ENCODE measurements at places on chromosomes 1 and 21.

DNA sequence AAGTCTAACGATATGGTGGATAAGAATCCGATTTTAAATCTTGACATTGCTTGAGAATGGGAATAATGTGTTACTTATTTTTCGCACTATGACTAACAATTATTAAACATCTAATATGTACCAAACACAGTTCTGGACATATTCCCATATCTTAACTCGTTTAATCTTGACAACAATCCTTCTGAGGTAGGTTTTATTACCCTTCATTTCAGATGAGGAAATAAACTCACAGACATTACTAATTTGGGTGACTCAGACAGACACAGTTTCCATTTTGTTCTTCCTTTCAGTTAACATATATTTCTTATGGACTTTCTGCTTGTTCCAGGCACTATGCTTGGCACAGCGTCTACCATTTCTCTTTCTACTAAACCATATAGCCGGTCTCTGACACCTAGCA, 244.8 kb downstream of the SMYD3 start:
- DNase-seq: no peak

DNA sequence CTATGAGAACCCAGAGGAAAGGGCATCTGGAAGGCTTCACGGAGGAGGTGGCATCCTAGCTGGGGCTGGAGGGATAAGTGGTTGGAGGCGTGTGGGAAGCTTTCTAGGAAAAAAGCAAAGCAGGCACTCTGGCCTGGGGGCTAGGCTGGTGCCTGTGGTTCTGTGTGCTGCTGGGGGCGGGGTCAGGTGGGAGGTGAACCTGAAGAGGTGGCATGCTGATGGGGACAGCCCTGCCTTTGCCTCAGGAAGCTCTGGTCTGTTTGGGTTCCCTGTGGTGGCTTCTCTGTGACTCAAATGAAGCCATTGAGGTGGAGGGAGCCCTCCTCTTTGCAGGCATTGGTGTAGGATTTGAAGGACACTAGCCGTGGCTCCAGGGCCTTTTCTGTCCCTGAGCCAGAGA, 221.6 kb upstream of the POU3F1 start:
- no peak for DNase-seq

GRCh38 chr1:54952950-54953718, 27.3 kb upstream of the TMEM61 start:
- no peak for DNase-seq

DNA sequence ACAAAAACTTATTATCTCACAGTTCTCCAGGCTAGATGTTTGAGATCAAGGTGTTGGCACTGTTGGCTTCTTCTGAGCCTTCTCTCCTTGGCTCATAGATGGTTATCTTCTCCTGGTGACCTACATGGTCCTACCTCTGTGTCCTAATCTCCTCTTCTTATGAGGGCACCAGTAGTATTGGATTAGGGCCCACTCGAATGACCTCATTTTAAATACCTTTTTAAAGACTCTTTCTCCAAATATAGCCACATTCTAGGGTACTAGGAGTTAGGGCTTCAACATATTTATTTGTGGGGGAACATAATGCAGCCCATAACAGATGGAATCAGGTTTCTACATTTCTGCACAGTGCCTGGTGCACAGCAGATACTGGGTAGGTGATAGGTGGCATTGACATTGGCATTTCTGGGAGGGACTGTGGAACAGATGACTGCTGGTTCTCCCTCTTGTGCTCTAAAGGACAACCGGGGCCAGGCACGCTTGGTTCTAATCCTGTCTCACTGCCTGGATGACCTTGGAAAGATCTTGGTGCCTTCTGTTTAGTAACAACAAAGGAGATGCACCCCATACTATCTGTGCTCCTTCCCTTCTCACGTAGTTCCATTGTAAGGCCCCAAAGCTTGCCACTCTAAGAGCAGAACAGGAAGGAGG, 140.3 kb downstream of the PLPP3 start:
- no peak for DNase-seq

DNA sequence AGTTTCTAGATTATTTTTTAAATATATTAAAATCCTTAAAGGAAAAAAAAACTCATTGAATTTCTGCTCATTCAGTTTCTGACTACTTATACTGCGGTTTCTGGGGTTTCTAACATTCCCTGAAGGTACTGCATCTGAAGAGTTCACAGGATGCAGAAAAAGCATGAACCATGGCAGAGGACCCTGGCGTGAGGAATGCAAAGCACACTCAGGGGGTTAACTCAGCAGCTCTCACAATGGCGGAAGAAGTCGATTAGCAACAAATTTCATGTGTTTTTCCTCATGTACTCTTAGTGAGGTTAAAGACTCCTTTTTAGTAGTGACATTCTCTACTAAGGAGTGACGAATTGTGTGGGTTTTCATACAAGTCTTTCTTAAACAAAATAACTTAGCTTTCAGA, 975.6 kb downstream of the NCAM2 start:
- DNase-seq: no peak

GRCh38 chr1:25619101-25619890, 2.7 kb downstream of the MAN1C1 start:
- peak; percentile 61 for DNase-seq

DNA sequence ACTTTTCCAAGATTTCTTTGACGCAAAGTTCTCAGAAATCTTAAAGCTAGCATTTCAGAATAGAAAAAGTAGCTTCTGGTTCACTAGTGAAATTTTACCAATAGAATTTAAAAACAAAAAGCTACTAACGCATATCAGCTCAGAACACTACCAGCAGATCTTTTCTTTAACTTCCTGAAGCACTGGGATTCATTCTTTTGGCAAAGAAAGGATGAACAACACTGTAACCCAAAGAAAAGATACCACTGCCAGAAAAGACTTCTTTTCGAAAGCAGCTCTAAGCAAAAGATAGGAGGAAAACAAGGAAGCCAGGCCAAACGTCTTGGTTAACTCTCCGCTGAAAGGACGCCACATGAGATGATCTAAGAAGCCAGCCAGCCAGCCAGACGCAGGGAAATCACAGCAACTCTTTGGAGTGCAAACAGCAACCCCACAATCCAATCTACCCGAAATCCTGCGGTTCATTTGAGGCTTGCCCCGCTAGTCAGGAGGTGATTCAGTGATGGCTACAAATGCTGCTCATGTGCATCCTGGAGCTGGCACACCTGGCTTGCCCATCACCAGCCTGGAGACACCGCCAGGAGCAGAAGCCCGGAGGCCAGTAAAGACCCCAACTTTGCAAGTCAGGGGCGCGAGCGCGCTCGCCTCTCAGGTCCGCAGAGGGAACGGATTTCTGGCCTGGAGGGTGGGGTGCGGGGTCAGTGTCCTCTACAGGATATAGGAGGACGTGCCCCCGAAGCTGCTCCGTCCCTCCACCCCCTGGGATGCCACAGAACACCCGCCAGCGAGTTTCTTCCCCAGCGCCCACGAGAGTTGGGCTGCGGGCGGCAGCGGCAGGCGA, 812 bp downstream of the NBPF1 start:
- no peak for DNase-seq

DNA sequence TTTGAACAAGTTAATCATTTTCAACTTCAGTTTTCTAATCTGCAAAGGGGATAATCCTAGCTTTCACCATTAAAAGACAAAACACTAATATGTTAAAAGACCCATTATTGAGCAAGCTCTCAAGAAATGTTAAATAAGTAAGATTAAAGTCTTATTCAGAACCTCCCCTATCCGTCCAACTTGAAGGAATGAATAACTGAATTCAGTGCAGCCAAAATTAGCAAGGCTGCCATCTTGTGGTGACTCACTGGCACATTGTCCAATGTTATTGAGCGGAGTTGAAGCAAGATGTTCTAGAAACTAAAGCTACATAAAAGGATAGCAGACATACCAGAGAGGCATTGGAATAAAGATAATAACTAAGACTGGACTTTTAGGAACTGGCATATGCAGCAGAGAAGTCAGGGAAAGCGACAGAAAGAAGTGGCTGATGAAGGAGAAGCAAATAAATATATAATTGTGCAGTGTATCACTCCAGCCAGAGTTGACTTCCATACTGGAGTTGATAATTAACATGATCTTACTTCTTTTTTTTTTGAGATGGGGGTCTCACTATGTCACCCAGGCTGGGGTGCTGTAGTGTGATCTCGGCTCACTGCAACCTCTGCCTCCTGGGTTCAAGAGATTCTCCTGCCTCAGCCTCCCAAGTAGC, 8.2 kb upstream of the CAP1 start:
- DNase-seq: no peak

DNA sequence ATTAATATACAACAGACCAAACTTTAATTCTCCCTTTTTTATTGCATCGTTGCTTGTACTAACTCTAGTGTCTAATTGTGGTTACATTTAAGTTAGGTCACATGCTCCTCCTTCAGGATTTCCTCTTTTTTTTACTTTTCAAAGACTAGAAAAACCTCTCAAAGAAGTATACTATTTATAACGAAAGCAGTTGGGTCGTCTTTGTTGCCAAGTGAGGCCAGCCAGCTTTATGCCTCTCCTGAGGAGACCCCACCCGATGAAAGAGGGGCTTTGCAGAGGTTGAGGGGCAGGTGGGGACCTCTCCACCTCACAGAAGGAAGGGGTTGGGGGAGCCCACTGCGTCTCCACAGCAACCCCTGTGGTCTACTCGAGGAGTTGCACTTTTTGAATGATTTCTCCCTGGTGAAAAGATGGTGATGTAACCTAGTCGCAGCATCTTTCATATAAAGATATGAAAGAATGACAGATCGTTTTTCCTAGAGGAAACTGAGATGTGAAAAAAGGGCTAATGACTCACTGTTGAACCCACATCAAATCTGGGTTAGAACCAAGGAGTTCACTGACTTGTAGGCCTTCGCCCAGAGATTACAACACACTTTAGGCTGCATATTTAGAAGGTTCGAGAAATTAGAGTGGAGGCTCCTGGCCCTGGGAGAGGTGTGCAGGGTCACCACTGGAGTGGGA, 6.4 kb downstream of the TGFB2 start:
- DNase-seq: no peak

DNA sequence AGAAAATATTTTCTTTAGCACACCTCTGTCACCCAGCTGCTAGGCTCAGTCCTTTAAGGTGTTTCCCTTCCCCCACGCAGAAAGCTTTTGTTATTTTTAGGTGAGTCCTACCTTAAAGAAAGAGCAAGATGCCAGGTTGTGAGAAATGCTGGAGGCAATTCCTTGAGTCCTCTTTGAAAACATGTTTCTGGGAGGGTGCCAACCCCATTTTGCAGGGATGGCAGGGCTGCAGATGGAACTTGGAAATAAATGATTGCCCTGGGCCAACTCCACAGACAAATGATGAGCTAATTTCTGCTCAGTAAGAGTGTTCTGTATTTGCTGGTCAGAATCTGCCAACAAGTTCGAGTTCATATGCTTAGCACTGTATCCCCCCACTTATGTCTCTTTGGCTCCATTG, 119.2 kb upstream of the RAB3GAP2 start:
- DNase-seq: no peak

DNA sequence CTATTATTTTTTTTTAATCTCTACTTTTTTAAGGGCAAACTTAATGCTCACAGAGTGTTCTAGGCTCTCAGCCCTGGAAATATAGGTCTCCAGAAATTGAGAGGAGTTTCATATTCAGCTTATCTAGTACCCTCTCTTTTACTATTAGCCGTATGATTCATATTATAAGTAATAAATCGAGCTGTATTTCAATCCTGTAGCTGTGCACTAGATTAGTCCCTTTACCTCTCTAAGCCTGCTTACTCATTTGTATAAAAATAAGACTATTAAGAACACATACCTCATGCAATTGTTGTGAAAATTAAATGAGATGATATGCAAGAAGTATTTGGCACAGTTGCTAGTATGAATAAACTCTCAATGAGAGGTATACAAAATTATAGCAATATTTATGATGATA, 128.2 kb upstream of the HOOK1 start:
- no peak for DNase-seq

GRCh38 chr1:34715139-34715538, 39.7 kb upstream of the GJB5 start:
- DNase-seq: no peak

- no peak for DNase-seq
Measured at GRCh38 chr1:6470132-6471085, 4.4 kb upstream of the TNFRSF25 start.

DNA sequence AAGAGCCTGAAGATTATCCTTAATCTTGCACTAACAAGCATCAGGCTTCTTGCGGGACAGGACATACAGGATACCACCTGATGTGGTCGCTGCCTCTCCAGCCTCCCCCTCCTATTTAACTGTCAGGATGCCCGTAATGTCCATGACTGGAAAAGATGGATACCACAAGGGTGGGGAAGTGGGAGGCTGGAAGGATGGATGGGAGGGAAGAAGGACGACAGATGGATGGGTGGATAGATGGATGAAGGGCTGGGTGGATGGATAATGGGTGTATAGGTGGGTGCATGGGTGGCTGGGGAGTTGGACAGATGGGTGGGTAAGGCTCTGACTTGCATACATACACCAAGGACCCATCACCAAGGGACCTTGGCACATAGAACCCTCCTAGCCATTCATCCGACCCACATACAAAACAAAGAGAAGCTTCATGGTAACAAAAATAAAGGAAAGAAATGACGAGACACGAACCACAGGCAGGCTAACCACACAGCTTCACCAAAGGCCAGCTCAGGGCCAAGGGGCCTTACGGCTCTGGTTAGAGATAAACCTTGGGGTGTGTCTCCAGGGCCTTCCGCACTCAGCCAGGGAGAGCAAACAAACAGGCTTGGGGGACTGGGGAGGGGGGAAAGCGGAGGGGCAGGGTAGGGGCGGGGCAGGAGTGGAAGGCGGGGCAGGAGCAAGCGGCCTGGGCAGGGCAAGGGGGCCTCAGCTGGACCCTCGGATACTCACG, 50.5 kb downstream of the HSPG2 start:
- DNase-seq: no peak

- no peak for DNase-seq
Measured at GRCh38 chr1:181061891-181062835, 26.3 kb upstream of the IER5 start.

- no peak for DNase-seq
Measured at GRCh38 chr1:196259316-196259715, 348.9 kb downstream of the KCNT2 start.

DNA sequence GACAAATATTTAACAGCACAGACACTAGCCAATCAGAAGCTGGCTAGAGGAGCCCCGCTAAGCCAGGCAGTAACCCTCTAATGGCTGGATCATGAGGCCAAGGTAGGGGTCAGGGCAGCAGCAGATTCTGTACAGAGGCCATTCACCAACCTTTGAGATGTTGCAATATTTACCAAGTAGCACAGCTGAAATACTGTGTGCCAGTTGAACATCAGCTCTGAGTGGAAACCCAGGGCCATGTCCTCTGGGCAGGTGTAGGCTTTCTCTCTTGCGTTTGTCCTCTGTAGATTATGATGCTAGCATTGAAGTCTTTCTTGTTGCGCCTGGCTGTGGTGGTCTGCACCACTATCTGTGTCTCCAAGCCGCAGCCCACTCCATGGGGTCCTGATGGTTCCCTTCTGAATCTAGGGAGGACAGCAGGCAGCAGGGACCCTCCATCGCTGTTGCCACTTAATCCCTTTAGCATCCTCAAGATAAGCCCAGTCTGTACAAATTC, 2.5 kb upstream of the COG2 start:
- peak; percentile 73 for DNase-seq

DNA sequence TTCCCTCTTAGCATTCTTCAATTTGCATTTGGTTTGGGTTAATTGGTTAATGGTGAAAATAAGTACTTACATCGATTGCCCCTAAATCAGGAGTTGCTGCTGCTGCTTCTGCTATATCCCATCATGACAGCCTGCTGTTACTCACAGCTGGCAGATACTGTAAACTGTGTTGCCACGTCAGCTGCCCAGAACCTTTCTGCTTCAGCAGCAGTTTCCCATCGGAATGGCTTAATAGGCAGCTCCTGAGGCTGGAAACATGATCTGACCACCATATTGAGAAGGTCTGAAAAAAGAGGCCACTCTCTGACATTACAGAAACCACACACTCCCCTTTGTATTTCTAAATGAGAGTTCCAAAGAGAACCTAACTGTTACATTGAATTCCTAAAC, 14.3 kb upstream of the SEC16B start:
- no peak for DNase-seq

GRCh38 chr1:78007677-78008341, 3.1 kb downstream of the DNAJB4 start:
- no peak for DNase-seq
